Ovary (tissue), 10 donors: ENCODE measurements at places on chromosomes 11 and 22. TPM values are rescaled to one million over a fixed set of nuclear protein-coding genes. Genes with fewer than 3 reads are reported as not detected.

- no peak for DNase-seq
Observed at GRCh38 chr11:92225568-92226330, 1.1 kb downstream of the FAT3 start.

- DNase-seq: no peak
Observed at GRCh38 chr11:35919244-35919643, 24.6 kb upstream of the LDLRAD3 start.

- DNase-seq: no peak
Observed at GRCh38 chr22:39266398-39267030, 21.7 kb upstream of the PDGFB start.

The LIF gene
- 8.3 TPM for total RNA-seq

The PACSIN3 gene
- total RNA-seq: 26.1 TPM

The NXPE2 gene
- 0.52 TPM for total RNA-seq
